IPS-NIHi11 (cell line): ENCODE measurements at places on chromosomes 4 and X.

DNA sequence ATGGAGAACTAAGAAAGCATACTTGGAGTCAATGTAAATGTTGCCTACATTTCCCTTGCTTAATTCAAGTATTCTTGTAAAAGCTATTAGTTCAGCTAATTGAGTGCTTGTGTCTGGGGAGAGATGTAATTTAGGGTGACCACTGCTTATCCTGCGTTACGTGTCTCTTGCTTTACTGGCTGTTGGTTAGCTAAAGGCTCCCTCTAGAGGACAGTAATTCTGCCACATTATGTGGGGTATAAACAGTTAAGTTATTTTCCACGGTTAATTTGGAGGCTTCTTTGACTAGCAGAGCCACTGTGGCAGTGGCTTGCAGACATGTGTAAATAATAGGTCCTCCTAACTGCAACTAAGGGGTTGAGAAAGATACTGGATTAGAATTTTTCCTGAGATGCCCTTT, 25.3 kb upstream of the NAF1 start:
- no peak for DNase-seq

- no peak for DNase-seq
These were observed 101.3 kb downstream of the RTL5 start for GRCh38 chrX:72030431-72030830.

- no peak for DNase-seq
These were observed 116.4 kb upstream of the PUDP start for GRCh38 chrX:7264399-7264798.

- no peak for DNase-seq
These were observed 15.1 kb upstream of the CAMK2D start for GRCh38 chr4:113776679-113777078.

DNA sequence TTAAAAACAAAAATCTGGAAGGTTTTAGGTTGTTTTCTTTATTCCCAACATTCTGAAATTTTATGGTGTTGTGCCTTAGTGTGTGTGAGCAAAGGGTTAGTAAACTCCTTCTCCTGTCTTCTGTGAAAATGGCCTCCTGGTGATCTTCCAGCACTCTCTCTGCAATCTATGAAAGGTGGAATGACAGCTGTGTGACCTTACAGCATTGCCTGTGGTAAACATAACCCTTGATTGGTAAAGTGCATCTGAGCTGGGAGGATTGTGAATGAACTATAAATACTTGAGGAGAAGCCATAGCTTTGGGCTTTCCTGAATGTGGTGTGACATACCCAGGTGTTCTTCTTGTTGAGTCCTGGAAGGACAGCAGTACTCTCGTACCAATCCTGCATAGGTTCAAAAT, 10.0 kb downstream of the ART3 start:
- DNase-seq: no peak

DNA sequence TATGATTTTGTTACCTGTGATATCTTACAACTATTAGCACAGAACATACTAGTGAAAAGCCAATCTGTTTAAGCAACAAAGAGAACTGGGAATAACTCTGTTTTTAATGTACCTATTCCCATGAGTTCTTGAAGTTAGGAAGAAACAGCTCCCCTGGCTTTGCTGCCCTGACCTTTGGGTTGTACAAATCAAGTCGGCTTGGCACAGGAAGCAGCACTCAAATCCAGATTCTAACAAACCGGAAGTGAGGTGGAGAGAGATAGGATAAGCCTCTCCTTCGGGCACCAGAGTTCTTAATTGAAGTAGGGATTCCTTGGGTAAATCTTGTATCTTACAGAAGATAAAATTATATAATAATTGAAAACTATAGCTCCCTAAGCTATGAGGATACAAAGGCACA, 144.8 kb upstream of the CPEB2 start:
- no peak for DNase-seq

GRCh38 chrX:13864264-13864663, 47.4 kb upstream of the GPM6B start:
- DNase-seq: no peak

DNA sequence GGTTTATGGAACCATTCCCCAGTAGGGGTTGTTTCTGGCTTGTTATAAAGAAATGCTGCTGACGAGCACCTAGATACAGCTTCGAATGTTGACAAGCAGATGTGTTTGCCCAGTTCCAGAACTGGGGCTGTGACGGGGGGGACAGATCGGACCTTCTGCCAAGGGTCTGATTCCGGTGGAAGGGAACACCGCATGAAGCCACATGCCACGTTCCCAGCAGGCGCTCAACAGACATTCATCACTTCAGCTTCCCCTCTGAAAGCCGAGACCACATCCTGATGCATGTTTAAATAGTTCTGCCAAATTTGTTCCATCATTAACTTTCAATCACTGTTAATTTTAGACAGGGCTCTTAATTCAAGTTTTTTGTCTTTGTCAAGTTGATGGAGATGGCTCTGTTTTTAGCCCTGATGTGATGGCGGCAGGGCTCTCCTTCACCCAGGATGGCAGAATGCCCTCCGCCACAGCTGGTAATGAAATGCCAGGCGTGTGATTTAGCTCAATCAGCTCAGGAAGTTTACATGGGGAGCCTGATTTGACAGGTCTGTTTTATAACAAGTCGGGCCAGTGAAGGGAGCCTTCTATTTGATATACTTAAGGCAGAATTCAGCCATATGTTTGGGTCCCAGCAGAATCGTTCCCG, 57.4 kb downstream of the PSAPL1 start:
- no peak for DNase-seq

GRCh38 chrX:53695946-53696549, 9.5 kb upstream of the HUWE1 start:
- DNase-seq: no peak

- DNase-seq: no peak
These were observed 117.8 kb upstream of the NOCT start for GRCh38 chr4:138897811-138898226.

GRCh38 chr4:94519019-94519418, 67.3 kb downstream of the PDLIM5 start:
- no peak for DNase-seq

GRCh38 chr4:115950806-115951205, 837.4 kb upstream of the NDST4 start:
- no peak for DNase-seq

- DNase-seq: no peak
These were observed 260.8 kb downstream of the BCOR start for GRCh38 chrX:39836802-39837420.

DNA sequence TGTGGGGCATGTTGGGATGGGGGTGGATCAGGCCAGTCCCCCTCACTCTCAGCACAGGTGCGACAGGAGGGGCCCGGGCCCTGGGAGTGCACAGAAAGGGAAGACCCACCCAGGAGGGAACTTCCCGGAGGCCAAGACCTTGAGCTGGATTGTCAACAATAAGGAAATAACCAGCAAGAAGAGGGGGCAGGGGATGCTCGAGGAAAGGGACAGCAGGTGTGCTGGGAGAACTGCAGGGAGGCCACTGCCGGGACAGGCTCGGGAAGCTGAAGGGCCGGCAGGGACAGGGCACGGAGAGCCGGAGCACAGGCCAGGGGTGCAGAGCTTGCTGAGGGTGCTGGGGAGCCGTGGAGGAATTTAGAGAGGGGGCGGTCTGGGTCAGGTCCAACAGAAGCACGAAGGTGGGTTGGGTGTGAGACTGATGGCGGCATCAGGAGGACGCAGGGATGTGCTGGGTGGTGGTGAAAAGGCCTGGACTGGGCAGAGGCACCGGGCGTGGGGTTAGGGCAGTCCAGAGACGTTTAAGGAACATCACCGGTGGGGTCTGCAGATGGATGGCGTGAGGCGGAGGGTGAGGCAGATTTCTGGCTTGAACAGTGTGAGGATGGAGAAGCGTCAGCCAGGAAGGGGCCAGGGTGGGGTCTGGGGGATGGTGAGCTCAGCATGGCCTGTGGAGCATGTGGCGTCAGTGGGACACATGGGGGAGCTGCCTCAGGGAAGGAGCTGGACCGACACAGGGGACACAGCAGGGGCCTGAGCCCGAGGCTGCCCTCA, 54.8 kb downstream of the ADRA2C start:
- DNase-seq: no peak

DNA sequence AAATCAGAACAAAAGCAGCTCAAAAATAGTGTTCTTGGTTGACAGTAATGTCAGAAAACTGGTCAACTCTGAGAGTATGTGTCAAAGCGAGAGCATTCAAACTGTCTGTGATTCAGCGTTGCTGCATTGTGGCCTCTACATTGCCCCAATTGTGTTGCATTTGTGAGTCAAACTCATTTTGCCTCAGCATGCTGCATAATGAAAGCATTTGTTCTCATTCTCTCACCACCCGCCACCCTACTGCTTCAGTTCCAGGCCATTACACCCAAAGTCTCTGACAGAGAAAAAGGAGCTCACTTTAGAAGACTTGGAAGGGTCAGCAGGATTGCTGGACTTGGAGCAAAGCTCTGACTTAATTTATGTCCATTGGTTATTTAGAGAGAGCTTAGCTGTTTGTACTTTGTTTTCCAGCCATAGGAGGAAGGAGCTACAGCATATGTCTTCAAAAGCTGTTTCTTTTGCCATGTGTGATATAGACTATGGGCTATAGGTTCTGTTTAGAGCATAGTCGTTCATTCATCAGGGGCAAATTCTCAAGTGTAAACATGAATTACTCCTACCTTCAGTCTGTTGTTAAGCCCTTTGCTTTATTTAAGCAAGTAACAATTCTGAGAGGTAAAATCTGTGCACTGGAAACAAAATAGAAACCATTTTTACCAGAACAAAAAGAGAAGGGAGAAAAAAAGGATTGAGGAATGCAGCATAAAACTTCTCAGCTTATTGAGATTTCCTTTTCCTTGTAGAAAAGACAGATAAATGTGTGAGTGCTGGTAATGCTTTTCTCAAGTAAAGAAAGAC, 153.4 kb upstream of the ANK2 start:
- DNase-seq: peak; percentile 24

GRCh38 chrX:47828984-47829383, 7.7 kb upstream of the ZNF81 start:
- DNase-seq: no peak

DNA sequence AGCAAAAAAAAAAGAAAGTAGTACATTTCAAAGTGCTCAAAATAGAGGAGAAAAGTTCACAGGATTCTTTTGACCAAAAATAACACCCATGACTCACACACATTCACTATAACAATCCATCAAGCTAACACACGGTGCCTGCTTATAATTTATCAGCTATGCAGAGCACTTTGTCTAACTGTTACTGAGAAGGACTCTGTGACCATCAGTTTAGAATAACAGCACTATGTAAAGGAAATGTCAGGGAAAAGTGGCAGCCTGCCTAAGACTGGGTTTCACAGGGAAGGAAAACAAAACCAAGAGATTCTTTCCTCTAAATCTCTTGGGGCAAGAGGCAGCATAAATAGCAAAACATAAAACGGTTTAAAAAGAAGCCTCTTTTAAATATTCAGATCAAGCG, 54.8 kb downstream of the CCDC149 start:
- no peak for DNase-seq

DNA sequence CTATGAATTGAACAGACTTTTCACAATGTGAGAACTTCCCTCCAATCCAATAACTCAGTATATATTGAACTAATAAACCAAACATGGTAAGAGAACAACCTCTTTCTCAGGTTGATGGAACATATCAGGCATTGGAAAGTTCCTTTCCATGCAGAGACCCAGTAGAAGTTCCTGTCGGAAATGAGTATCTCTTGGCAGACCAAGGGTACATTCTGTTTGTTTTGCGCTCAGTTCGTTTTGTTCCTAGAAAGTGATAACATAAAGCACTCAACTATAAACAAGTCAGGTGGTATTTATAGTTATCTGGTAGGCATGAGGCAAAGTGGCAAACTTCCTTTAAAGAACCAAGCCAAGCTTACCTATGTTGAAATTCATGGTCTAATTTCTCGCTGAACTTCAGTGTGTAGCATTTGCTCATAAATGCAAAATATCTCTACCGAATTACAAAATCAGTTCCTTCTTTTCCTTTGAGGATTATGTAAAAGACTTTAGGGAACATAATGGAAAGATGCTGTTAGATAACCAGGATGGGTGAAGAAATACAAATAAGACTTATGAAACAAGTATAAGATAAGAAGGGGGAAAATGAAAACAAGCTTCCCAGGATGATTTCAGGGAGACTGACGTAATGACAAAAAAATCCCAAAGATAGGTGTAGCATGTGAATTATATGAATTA, 120.3 kb downstream of the ARHGAP24 start:
- no peak for DNase-seq

DNA sequence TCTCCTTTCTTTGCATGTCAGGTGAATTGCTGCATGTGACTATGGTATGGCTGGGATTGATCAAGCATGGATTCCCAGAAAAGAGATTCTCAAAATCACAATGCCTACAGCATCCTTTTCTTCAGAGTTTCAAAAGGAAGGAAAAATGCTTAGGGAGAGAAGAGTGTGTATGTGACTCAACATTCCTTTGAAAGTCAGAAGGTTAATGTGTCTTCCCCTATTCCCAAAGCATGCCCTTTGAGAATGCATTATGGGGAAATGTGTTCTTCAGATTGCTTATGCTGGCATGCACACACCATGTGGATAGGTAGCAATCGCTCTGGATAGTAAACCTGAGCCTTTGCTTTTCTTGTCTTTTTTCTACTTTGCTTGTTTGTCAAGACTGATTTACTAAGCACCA, 78.5 kb downstream of the ELOVL6 start:
- no peak for DNase-seq
